ENCODE measurements at places on chromosomes 3 and 15.

DNA sequence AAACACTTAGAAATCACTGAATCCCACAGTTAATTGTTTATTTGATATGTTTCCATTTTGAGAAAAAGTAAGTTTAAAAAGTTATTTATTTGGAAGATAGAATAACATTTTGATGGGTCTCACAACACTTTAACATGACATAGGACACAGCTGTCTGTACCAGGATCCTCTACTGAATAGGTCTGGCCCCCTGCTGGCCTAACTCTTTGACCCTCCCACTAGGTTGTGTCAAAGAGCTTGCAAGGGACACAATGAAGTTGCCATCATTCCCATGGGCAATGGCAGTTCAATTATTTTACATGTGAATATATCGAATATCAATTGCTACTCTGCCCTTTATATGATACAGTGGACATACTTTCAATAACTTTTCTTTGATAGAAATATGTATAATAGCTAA is 138.9 kb downstream of the EPHA3 start:
- no peak for DNase-seq

- DNase-seq, result no peak
Measured at GRCh38 chr3:122956693-122957455, 70.7 kb downstream of the SEMA5B start.

GRCh38 chr3:4889896-4890295 is 89.3 kb upstream of the BHLHE40 start:
- no peak for DNase-seq

GRCh38 chr3:62233065-62233464 is 140.3 kb downstream of the FEZF2 start:
- DNase-seq, result no peak

- DNase-seq, result no peak
Measured at GRCh38 chr3:25655659-25656058, 9.0 kb downstream of the TOP2B start.

- no peak for DNase-seq
Measured at GRCh38 chr3:159859836-159860235, 128.8 kb upstream of the IL12A start.
